ENCODE measurements at places on chromosomes 2 and 18.
A peak's percentile ranks its signal among the peaks of the same experiment; 100 is the strongest.

GRCh38 chr2:18959952-18960717 lies 370.8 kb upstream of the NT5C1B start:
- no peak for DNase-seq

GRCh38 chr18:3441290-3441689 lies 8.7 kb upstream of the TGIF1 start:
- DNase-seq: no peak

GRCh38 chr2:70086278-70086837 lies 919 bp upstream of the PCBP1 start:
- peak; percentile 54 for DNase-seq

DNA sequence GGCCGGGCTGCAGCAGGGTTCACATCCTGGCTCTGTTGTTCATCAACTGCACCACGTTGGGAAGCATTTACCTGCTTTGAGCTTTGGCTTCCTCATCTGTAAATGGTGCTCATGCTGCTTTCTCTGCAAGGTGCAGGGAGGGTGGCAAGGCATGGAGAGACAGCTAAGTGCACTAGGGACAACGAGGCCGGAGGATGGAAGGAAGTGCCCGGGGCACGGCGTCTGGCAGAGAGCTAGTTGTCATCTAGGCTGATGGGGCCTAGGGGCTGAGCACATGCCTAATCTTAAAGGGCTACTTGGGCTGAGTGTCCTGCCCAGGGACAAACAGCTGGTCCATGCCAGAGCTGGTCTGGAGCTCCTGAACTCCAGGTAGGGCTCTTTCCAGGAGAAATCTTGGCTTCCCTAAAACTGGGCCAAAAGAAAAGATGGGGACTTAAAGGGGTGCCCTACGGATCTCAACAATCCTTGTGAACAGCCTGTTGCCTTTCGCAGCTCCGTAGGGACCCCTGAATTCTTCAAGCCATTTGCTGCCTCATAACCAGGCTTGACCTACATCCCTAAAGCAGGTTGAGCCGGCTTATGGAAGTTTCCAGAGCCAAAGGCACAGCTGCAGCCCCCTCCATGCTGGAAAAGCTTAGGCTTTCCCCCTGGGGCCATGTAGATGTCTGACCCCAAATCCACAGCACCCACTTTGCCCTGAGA lies 130.8 kb downstream of the SMAD7 start:
- no peak for DNase-seq

DNA sequence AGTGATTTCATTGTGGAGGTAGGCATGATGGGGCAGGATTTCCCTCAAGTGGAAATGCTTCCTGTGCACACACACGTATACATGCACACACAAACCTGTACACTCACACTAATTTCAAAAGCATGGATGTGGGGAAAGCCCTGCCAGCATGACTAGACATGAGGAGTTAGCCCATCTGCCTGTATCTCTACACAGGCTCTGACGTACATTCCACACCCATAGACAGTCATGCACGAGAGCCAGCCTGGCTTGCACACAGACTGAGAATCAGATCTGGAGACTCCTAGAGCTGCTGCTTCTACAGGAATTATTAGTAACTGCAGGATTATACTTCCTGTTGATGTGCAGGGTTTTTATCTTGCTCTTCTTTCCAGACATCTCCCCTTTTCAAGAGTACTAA lies 27.3 kb upstream of the NFU1 start:
- DNase-seq: peak; percentile 8
